ENCODE measurements at places on chromosomes 2 and 18.

DNA sequence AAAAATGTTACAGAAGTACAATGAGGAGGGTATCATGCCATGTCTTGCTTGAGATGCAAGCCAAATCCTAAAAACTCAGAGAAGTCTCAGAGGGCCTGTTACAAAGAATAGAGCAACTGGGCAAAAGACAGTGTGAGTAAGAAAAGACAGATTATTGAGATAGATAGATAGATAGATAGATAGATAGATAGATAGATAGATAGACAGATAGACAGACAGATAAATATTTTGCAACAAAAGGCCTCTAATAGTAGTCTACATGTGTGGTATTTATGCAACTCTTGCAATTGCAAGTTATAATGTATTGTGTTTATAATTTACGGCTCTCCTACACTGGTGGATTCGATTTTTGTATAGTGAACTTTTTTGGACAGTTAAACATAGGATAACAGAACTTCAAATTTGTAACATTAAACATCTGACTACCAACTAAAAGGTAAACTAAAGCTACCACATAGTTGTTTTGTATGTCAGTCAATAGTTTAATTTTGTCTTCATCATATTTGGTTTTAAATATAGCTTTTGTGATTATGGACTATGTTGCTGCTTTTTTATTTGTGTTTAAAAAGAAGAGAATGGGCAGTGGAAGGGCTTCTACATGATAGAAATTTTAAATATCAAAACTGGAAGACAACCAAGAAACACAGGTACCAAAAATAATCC, 740.7 kb upstream of the LRRTM4 start:
- DNase-seq = no peak

GRCh38 chr2:47198985-47199451, 43.9 kb upstream of the STPG4 start:
- DNase-seq = no peak

GRCh38 chr2:207766697-207767460, 2.8 kb downstream of the FZD5 start:
- DNase-seq = no peak

DNA sequence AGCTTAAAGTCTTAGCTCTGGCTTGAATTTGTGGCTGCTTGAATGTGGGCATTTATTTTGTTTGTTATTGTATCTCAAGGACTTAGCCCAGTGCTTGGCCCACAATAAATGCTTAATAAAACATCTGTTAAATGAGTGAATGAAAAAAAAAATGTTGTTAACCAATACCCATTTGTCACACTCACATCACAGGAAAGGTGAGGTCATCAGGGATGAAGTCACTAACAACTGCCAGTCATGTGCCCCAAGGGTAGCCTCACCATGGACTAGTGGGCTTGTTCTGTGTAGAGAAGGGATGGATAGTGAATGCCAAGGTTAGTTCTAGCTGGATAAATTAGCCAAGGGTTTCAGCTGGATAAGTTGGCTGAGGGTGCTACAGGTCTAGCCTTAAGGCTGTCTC, 3.0 kb downstream of the NRBP1 start:
- DNase-seq = no peak

DNA sequence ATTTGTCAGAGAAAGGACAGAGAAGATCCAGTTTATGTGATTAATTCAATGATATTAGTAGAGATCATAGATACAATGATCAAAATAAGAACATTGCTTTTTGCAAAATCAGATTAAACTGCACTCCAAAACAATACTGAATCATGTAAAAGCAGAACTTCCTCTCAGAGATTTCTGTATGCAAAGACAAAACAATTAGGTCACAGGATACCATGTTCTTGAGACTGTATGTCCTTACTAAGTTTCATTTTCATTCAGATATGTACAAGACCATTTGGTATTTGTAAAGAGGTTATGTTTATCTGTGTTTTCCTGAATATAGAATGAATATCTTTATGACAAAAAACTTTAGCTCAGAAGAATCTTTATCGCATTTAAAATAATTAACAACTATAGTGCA, 161.8 kb downstream of the DLGAP1 start:
- DNase-seq = no peak

- DNase-seq = no peak
These were observed 249.0 kb downstream of the EXOC6B start for GRCh38 chr2:72576861-72577260.

DNA sequence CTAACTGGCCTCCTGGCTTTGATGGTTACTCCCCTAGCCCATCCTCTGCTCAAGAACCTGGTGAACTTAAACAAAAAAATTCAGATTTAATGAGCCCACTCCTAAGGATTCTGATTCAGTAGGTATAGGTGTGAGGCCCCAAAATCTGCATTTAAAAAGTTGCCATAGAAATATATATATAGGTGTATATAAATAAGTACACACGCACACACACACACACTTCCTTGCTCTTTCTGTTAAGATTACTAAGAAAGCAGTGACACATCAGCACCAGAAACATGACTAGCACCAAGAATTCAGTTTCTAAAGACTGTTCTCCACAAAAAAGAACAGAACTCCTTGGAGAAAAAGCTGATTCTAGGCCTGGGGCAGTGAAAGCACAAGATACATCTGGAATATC, 17.8 kb downstream of the EML6 start:
- DNase-seq = no peak

DNA sequence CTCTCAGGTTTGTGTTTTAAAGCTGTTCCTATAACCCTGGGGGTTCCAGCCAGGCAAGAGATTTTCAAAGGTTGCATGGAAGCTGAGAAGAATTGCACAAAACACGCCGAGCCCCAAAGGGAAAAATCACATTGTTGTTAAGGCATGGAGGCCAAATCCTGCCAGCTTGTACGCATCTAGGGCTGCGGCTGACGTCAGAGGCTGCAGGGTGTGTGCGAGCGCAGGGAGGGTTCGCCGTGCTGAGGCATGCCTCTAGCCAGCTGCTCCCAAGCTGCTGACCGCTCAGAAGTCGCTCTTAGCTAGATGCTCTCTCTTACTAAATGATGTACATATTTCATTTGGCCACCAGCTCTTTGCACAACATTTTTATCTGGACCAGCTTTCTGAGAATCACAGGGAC, 191.8 kb downstream of the LPIN1 start:
- DNase-seq = no peak

DNA sequence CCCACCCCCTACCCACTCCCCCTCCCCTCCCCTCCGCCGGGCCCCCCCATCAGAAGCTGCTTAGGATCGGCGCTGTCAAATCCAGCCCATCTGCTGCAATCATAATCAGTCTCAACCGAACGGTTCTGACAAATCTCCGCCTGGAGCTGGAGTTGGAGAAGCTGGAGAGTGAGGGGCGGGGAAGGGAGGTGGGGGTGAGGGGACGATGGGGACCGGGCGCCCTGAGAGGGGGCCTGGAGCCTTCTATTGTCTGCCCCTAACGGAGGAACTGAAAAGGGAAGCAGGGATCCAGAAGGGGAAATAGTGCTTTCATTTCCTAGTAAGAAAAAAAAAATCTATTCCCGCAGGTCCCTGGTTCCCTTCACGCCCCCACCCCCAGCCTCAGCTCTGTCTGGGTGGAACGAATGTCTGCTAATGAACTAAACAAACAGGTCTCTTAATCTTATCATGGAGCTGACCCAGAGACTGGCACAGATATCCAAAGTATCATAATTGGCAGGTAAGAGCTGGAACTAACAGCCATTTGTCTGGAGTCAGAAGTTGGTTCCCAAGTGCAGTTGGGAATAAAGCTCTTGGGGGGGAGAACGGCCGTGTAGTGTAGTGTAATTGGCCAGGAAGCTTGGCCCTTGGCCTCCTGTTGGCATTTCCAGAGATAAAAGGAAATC, 301.2 kb downstream of the NCKAP5 start:
- no peak for DNase-seq

DNA sequence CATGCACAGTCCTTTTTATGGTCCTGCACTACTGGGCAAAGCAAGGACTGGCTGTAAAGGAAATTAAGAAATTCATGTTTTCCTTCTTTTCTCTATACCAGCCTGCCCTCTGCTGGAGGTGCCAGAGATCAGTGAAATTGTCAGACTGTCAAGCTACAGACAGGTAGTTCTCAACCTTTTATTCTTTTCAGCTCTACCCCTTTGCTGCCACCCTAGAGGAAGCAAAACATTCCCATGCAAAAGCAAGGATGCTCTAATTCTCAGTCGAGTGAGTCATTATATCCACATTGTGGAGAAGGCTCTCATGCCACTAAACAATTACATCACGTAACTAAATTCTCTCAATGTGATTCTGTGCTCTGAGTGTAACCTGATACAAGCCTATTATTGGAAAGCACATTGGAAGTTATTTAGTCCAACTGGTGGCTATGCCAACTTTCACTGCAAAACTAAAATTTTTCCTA, 25.0 kb upstream of the RAPGEF4 start:
- no peak for DNase-seq

DNA sequence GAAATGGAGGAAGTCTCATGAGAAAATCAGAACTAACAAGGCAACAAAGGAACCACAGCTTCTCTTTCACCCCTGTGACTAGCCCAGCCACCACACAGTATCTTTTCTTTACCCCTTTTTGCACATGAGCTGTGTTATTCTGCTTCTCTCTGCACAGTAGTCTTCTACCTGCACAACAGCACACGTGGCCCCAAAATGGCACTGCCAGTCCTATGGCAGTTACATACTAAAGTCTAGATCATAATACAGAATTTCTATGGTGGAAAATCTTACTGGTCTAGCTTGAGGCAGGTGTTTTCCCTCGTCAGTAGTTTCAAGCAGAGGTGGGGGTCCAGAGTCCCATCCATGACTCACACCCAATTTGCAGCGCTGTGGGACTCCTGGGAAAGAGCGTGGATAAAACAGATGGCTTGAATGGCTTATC, 177.7 kb downstream of the DIS3L2 start:
- no peak for DNase-seq
